ENCODE measurements at places on chromosomes 6 and 20. TPM values are rescaled to one million over a fixed set of nuclear protein-coding genes. Genes with fewer than 3 reads are reported as not detected.

PEX3 gene
- 34.8 TPM for total RNA-seq

PERP gene
- total RNA-seq: 1.4 TPM

TNFRSF6B gene
- not detected for total RNA-seq

GTSF1L gene
- total RNA-seq: not detected

ADTRP gene
- 2.5 TPM for total RNA-seq

RALGAPA2 gene
- 63.9 TPM for total RNA-seq

FOXC1 gene
- 4.8 TPM for total RNA-seq

PNLDC1 gene
- not detected for total RNA-seq

CEBPB gene
- total RNA-seq: 0.78 TPM

IL20RA gene
- 0.16 TPM for total RNA-seq

SULF2 gene
- total RNA-seq: 9.4 TPM

GINM1 gene
- total RNA-seq: 28.4 TPM

RSPH4A gene
- total RNA-seq: 2.7 TPM

HLA-DRA gene
- total RNA-seq: 3.9 TPM

EDN3 gene
- 1.7 TPM for total RNA-seq

LY6G6C gene
- total RNA-seq: 0.31 TPM

MYT1 gene
- total RNA-seq: 5.9 TPM

RFX6 gene
- total RNA-seq: not detected

NR2E1 gene
- 9.8 TPM for total RNA-seq

CASS4 gene
- total RNA-seq: 0.16 TPM

ETV7 gene
- total RNA-seq: not detected

BPIFA1 gene
- not detected for total RNA-seq

VARS2 gene
- total RNA-seq: 31.2 TPM

FAM209A gene
- total RNA-seq: not detected

HLA-DOB gene
- total RNA-seq: not detected

CYB5R4 gene
- total RNA-seq: 13.7 TPM

MDFI gene
- 11.7 TPM for total RNA-seq

CEP43 gene
- total RNA-seq: 32.3 TPM

PSORS1C1 gene
- total RNA-seq: not detected

SCGN gene
- total RNA-seq: 14.3 TPM
